ENCODE measurements at places on chromosomes 2 and 18. TPM values are rescaled to one million over a fixed set of nuclear protein-coding genes. Genes with fewer than 3 reads are reported as not detected.

The IL1R2 gene
- not detected for total RNA-seq

The EFR3B gene
- 11.8 TPM for total RNA-seq

The CAVIN2 gene
- total RNA-seq, result not detected

The RAB6C gene
- total RNA-seq, result not detected

The IL18R1 gene
- total RNA-seq, result 0.17 TPM

The MSH6 gene
- 311 TPM for total RNA-seq

The ANKRD30B gene
- total RNA-seq, result not detected

The SLC8A1 gene
- total RNA-seq, result 2.5 TPM

The VIT gene
- not detected for total RNA-seq

The IL36B gene
- total RNA-seq, result not detected

The GEN1 gene
- total RNA-seq, result 25.2 TPM

The CTDSP1 gene
- total RNA-seq, result 14.8 TPM

The PTPN18 gene
- 9.8 TPM for total RNA-seq

The SAG gene
- total RNA-seq, result not detected

The SULT1C2 gene
- total RNA-seq, result 0.69 TPM

The ARHGAP28 gene
- total RNA-seq, result 9.6 TPM

The TRIM54 gene
- 3.3 TPM for total RNA-seq

The UGT1A7 gene
- not detected for total RNA-seq

The MTCL1 gene
- total RNA-seq, result 35.1 TPM

The CYP27C1 gene
- 3.0 TPM for total RNA-seq

The CHRNG gene
- total RNA-seq, result not detected

The CD8A gene
- 0.24 TPM for total RNA-seq

The STK17B gene
- 12.8 TPM for total RNA-seq

The SCYGR7 gene
- total RNA-seq, result not detected

The MC2R gene
- not detected for total RNA-seq

The ATP6V1B1 gene
- total RNA-seq, result not detected

The NFE2L2 gene
- 35.0 TPM for total RNA-seq

The RMC1 gene
- total RNA-seq, result 18.9 TPM

The FIGN gene
- total RNA-seq, result 17.2 TPM

The ASXL2 gene
- total RNA-seq, result 22.4 TPM

The DES gene
- total RNA-seq, result 6.1 TPM

The PPP1R1C gene
- 5.7 TPM for total RNA-seq

The CIB4 gene
- total RNA-seq, result not detected

The ATP9B gene
- 29.7 TPM for total RNA-seq

The GPR55 gene
- total RNA-seq, result not detected

The KHK gene
- total RNA-seq, result 8.8 TPM

The MROH2A gene
- total RNA-seq, result not detected

The INHBB gene
- total RNA-seq, result 0.16 TPM

The DNAH7 gene
- 0.27 TPM for total RNA-seq

The RAMP1 gene
- 2.7 TPM for total RNA-seq

The GRHL1 gene
- 2.5 TPM for total RNA-seq

The LMAN2L gene
- 16.7 TPM for total RNA-seq

The CSRNP3 gene
- 3.8 TPM for total RNA-seq

The XIRP2 gene
- 0.17 TPM for total RNA-seq

The UGT1A4 gene
- total RNA-seq, result not detected

The SFT2D3 gene
- total RNA-seq, result 13.7 TPM

The ELMOD3 gene
- 7.1 TPM for total RNA-seq

The LIMS2 gene
- 1.3 TPM for total RNA-seq

Measured in GM23338 (cell line).